ENCODE measurements at places on chromosomes 4 and X.

DNA sequence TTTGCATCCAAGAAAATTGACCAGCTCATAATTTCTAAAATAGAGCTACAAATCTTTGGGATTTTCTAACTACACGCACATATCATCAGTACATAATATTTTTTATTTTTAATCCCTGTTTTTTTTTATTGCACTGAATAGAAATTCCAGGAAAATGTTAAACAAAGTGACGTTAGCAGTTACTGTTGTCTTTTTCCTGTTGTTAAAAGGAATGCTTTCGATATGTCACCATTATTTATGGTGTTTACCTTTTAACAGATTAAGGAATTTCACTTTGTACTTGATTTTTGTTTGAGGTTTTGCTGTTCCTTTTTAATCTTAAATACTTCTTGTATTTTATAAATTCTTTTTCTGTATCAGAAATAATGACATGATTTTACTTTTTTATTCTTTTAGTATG is 89.7 kb downstream of the TMEM144 start:
- DNase-seq: no peak

DNA sequence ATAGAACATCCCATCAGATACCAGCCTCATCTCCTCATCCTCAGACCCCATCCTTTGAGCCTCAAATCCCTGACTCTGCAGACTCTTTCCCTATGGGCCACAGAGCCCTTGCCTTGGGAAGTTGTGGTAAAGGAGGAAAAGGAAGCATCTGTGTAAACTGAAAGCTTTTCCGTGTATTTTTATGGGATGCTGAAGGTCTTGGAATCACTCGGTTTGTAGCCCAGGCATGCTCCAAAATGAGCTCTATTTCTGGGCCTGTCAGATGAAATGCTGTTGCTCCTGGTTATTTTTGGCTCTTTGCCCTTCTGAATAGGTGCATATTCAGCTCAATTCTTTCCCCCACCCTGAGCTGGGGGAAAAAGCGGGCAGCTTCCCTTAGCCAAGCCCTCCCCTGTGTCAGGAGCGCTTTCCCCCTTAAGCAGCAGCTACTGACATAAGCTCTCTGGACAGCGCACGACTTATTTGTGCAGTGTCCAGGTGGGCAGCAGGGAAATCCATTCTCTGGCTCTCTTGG is 5.0 kb upstream of the SEL1L3 start:
- no peak for DNase-seq

- DNase-seq: no peak
Observed at GRCh38 chr4:44660396-44660795, 9.0 kb upstream of the YIPF7 start.

DNA sequence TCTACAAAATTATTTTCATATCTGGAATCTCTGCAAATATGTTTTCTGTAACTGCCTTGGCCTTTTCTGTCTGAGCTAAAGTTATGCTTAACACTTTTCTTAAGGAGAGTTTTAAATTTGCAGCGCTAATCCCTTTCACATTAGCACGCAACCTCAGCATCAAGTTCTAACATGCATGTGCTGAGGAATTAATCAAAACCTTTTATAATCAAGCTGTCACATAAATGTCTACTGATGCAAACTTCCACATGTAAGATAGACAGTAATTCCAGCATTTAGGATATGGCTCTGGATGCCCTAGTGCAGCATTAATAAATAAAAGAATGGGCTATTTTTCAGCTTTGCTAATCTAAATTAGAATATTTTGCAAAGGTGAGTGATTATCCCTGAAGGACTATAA is 17.5 kb upstream of the NEIL3 start:
- no peak for DNase-seq

DNA sequence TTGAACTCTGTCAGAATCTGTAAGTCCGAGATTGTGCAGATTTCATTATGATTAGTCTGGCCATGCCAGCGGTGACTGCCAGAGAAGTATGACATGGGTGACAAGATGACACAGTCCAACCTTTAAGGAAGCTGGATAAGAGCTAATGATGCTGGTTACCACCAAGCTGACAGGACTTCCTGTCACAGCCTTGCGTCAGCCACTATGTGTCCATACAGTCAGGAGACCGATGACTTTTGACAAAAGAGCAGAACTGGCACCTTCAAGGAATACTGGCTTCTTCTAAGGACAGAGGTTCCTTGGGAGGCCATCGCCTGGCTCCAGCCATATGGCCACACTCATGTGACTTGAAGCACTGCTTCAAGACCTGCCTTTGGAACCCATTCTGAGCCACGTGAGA is 67.2 kb upstream of the TFDP3 start:
- DNase-seq: no peak

GRCh38 chr4:169385376-169385775 is 114.6 kb upstream of the SH3RF1 start:
- no peak for DNase-seq

- no peak for DNase-seq
Observed at GRCh38 chr4:149266301-149266700, 549.3 kb downstream of the IQCM start.

DNA sequence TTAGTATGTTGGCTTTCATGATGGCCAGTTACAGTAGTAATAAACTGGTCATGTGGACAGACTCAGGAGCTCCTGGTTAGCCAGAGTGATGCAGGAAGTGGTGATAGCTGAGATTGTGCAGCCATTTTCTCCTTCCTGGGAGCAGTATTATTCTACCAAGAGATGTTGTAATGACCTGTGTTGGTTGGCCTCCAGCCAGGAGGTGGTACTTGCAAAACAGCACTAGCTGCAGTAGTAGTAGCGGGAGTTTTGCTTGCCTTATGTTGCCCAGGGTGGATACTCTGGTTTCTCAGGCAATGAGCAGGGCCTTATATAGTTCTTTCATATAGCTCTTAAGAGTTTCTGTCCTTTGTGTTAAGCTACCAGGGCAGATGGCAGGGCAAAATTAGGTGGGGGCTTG is 998.8 kb downstream of the GLUD2 start:
- no peak for DNase-seq

DNA sequence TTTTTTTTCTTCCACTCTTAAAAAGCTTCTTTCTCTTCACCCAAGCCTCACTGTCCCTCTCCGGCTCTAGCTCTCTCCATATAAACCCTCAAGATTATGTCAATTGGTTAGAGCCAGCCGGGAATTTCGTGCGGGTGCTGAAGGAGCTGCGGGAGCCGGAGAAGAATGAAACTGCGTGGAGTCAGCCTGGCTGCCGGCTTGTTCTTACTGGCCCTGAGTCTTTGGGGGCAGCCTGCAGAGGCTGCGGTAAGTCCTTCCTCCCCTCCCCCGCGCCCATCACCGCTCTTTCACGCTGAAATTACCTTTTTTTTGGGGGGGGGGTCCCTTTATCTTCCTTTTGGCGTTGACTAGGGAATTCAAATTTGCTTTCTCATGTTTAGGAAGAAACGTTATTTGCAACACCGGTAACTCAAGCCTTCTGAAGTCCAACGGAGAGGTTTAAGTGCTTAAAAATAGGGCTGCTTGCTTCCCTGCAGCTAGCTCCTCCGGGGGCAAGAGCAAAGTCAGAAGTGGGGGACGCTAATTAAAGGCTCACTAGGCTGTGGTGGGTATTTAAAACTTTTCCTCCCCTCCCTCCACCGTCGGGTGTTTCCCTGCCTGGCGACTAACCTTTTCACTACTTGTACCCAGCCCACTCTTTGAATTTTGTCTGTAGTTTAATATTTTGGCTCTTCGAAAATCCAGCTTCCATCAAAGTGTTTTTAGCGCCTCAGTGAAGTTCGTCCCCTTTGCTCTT is 491 bp downstream of the COL4A5 start:
- DNase-seq: no peak

DNA sequence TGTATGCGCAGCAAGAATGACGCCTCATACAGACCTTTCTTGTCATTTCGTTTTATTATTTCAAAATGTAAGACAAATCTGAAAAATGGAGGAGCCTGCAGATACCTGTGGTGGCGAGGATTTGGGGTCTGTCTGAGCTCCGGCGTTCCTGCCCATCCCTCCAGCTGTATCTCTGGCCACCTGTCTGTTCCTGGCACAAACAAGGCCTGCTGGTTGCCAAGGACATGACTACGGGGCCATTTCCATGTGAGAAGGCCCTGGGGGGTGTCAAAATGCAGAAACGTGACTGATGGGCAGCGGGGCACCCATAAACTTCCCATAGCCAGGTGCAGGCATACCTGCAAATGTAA is 591 bp upstream of the TSPAN7 start:
- DNase-seq: no peak

DNA sequence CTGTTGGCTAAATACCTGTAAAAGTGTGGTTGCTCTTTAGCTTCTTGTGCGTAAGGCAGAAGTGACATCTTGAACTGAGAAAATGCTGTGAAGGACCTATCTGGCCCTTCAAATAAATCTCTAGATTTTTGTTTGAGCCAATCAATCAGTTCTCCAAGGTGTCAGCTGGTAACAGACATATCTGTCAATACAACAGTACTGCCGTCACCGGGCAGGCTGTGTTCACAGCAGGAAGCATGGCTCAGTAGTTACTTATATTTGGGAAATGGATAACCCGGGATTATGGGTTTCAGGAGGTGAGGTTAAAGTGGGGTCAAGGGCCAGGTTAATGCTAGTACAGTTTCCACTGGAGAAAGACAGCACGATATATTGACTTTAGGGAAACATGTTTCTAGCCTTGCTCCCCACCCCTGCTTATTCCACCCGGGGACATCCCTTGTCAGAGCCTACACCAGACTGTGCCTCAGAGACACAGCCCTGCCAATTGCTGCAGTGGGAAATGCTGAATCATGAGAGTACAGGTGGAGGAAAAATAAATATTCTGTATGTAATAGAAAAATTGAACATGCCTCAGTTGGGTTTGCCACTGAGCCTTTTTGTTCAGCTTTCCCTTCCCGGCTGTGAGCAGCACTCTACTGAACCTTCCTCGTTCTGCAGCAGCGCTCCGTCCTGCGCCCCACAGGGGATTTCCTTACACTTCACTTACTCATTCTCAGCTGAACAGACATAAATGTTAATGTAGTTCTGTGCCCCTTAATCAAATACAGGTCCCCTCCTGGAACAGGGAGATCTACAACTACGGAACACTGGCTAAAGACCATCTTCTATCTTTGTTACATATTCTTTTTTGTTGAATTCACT is 121.1 kb downstream of the MGST2 start:
- DNase-seq: no peak

DNA sequence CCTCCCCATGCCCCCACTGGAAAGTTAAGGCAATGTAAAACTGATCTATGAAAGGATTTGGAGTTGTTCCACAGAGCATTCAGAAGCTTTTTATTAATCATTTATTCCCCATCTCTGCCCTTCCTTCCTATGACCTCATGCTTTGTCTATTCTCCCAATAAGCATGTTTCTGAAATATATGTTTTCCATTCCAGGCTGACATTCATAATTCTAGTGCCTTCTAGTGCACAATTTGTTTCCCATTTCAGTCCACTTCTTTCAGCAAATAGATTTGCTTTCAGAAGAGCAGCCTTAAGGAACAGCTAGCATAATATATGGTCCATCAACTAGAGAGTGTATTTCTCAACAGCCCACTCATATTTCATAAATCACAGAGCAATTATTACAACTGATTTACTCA is 77.1 kb upstream of the ATXN3L start:
- DNase-seq: no peak

DNA sequence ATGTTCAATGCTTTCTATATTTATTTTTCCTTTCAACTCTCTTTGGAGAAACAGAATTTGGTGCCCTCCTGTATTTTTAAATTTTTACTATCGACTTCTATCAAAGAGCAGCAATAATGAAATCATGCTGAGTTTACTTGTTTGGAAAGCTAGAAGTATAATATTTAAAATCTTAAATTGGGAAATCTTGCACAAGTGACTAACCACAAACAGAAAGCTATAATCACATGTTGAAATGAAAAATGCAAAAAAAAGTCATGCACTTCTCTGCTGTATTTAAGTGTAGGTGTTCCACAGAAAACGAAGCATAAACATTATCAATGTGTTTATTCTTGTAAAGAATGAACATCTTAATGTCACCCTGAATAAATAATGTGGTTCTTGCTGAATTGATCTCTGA is 306.1 kb downstream of the PCDH18 start:
- DNase-seq: no peak

DNA sequence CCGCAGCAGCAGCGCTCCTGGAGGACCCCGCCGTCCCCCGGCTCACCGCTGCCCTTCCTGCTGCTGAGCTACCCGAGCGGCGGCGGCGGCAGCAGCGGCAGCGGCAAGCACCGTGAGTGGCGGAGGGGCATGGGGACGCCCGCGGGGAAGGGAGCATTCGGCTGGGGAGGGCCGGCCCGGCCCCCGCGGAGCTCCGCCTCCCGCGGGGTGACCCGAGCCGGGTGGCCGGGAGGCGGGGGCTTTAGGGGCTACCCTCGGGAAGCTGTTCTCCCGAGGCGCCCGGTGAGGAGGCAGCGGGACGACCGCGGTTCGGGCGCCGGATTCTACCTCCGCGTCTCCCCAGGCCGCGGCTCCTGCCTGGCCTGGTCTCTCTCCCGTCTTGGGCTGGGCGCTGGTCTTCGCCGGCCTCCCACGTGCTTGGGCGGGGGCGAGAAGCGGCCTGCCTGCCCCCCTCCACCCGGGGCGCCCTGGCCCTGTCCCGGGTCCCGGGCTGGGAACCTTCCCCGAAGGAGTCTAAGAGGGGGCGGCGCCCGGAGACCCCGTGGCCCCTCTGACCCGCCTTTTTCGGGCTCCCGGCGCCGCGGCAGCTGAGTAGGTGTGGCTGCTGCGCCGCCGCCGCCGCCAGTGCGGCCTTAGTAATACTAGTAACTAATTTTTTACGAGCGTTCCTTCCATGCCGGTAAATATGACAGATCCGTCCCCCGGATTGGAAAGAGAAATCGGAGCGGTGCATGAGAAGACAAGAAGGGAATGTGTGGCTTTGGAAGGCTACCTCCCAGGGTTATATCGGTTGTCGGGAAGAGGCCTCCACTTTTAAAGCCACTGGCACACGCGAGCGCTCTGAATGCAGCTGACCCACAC is 16.4 kb upstream of the RUFY3 start:
- DNase-seq: peak; percentile 52

- DNase-seq: no peak
Observed at GRCh38 chrX:1591863-1592469, 562 bp downstream of the AKAP17A start.

DNA sequence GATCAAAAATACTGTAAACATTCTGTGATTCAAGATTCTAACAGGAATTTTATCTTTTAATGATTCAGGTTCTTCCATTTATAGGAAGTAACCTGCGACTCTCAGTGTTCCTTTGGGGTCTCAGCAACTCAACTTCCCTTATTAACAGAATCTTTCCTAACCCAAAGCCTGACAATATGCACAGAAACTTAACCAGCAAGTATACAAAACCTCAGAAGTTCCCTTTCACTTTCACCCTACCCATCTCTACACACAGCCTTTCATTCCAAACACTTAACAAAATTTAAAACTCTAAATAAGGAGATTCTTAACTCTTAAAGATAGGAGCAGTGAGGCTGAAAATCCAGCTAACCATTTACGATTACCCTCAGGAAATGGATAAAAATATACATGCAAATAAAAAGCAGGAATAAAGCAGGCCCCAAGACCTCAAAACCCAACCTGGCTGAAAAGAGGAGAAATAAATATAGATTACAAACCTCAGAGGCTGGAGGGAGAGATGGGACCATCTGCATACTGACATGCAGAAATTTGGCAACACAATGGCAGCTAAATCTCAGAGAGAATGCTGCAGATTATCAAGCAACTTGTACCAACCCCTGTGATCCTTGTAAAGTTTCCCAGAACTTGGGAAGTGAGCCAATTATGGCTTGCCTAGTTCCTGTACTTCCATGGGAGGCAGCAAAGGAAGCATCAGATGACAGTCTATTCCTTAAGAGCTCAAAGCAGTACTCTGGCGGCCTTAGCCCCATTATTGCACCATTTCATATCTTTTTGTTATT is 101.0 kb downstream of the ATP11C start:
- DNase-seq: no peak
